Esophagus squamous epithelium (tissue), 5 donors: ENCODE measurements at places on chromosomes 4 and X.

GRCh38 chr4:19831644-19832285, 419.9 kb upstream of the SLIT2 start:
- DNase-seq = no peak

- no peak for DNase-seq
Observed at GRCh38 chr4:89000844-89001360, 56.1 kb downstream of the FAM13A start.

GRCh38 chr4:118059397-118059796, 25.1 kb downstream of the NDST3 start:
- DNase-seq = no peak

GRCh38 chr4:27082776-27083175, 222.1 kb downstream of the STIM2 start:
- DNase-seq = no peak

DNA sequence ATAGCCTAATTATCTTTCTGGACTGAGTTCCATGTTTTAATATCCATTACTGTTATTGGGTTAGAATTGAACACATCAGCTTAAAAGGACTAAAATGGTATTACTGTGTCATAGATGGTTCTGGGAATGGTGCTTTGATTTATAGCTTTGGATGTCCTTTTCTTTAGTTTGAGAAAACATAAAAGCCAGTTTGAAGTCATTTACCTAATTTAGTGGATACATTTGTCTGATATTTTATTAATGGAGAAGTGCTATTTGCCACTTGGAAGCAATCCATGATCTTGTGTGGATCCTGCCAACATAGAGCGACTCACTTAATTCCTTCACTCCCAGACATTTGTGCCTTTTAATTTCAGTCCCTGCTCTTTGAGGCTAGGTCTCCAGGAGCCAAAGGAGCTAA, 212.4 kb upstream of the PACRGL start:
- DNase-seq = no peak

GRCh38 chrX:149871940-149872339, 9.0 kb upstream of the MAGEA8 start:
- no peak for DNase-seq

GRCh38 chr4:98890702-98891455, 38.1 kb downstream of the EIF4E start:
- no peak for DNase-seq
